Stimulated activated CD8-positive, alpha-beta memory T cell treated with anti-CD3 and anti-CD28 coated beads, Interleukin-15, amount 100 ng/mL, for 4 hours (primary cell): ENCODE measurements at places on chromosomes 6 and 20.

DNA sequence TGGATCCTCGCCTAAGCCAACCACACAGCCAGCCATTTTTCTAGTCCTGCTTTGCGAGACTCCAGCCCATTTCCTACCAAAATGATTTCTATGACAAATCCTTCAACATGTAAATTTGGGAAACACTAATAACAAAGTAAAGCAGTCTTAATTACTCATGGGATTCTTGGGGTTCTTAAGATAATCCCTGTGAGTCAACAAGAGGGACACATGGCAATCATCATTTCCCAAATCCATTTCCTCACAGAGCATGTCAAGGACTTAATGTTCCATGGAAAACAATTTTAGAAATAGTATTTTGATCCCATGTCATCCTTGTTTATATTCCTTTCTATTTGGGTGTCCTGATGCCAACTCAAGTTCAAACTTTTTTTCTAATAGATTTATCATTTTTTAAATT lies 322.7 kb upstream of the NOX3 start:
- DNase-seq, result no peak

DNA sequence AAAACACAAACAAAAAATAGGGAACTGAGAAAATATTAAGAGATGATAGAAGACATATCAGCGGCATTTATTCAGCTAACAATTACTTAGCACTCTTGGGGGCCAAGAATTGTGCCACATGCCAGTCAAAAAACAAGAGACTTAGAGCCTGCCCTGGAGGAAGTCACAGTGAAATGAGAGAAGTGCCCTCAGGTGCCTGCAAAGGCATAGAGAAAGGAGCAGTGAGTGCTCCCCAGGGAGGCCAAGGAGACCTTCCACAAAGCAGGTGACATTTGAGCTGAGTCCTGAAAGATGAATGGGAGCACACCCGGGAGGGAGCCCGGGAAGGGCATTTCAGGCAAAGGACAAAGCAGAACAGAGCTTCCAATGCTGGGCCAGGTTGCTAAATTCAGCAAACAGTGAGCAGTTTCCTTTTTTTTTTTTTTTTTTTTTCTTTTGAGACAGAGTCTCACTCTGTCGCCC lies 184.7 kb upstream of the JARID2 start:
- no peak for DNase-seq

DNA sequence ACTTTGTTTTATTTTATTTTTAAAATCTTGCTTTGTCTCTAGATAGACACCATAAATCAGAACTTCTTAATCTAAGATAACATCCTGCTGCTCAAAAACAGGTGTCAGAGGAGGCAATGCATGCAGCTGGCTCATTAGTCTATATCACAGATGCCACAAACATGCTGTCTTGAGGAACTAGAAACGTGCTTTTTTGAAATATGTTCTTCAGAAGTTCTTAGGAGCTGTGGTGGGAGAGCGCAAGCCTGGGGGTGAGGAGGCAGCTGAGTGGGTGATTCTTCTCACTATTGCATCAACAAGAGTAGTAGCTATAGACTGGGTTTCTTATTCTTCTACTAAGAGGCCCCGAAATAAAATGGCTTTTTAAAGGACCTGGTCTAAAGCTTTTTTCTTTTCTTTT lies 23.4 kb downstream of the IL22RA2 start:
- no peak for DNase-seq

GRCh38 chr6:93581371-93581770 lies 162.0 kb upstream of the EPHA7 start:
- DNase-seq, result no peak
